Stimulated activated CD4-positive, alpha-beta T cell treated with anti-CD3 and anti-CD28 coated beads, Interleukin-2, amount 100 ng/mL, for 24 hours (primary cell): ENCODE measurements at places on chromosomes 6 and 20.

- DNase-seq: no peak
These were observed 42.6 kb upstream of the MRGBP start for GRCh38 chr20:62753626-62754025.

- DNase-seq: no peak
These were observed 171.1 kb upstream of the SPTLC3 start for GRCh38 chr20:12837646-12838045.

DNA sequence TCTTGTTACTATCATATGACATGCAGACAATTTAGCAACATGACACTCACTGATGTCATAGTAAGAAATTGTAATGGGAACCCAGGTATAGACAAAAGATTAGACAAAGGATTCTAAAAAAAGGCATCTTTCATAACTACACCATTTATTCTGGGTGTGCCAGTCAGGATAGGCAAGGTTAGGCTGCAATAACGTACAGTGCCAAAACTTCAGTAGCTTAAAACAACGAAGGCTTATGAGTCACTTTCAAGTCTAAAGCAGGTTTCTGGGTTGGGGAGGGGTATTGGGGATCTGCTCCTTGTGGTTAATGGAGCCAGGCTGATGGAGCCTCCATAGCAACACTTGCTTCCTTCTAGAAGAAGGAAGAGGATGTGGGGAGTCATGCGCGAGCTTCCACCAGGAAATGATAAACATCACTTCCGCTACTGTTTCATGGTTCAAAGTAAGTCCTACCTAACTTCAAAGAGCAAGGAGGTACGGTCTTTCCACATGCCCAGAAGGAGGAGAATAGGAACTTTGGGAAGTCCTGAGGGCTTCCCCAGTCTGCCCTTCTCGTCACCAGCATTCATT lies 2.0 kb upstream of the GTSF1L start:
- no peak for DNase-seq

GRCh38 chr6:73263570-73263909 lies 544 bp upstream of the KHDC1 start:
- DNase-seq: no peak

GRCh38 chr6:53712078-53712477 lies 46.5 kb upstream of the KLHL31 start:
- no peak for DNase-seq

DNA sequence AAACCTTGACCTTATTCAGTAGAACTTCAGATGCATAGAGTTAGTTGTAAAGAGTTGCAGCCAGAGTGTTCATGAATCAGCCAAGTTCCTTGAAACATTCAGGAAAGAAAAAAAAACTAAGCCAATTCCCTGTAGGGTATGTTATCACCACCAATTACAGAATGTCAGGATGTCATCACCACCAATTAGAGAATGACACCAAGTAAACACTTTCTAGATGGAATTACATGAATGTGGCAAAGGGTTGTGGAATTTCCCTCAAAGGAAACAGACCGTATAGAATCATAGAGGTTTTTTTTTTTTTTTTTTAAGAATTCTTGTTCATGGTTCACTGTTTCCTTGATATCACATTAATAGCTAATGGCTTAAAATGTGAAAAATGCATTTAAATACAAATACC lies 472.1 kb upstream of the RNF217 start:
- no peak for DNase-seq

GRCh38 chr6:21749754-21750153 lies 156.2 kb downstream of the SOX4 start:
- no peak for DNase-seq
